ENCODE measurements at places on chromosomes 2 and 18.

DNA sequence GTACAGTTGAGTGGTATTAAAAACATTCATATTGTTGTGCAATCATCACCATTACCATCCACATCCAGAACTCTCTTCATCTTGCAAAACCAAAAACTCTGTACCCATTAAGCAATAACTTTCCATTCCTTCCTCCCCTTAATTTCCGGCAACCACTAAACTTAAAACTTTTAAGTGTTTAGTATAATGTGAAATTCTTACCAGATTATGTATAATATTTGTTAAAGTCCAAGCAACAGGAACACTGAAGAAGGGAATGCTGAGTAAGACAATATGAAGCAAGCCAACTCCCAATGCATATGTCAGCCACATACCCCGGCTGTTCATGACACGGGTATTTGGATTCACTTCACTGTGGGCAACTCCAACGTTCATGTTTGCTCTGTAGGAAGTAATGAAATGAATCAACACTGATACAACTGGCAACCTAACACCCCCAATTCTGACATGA is 1.9 kb downstream of the ORMDL1 start:
- peak; percentile 43 for DNase-seq

- DNase-seq: no peak
These were observed 2.8 kb downstream of the KCNG2 start for GRCh38 chr18:79800371-79801180.

DNA sequence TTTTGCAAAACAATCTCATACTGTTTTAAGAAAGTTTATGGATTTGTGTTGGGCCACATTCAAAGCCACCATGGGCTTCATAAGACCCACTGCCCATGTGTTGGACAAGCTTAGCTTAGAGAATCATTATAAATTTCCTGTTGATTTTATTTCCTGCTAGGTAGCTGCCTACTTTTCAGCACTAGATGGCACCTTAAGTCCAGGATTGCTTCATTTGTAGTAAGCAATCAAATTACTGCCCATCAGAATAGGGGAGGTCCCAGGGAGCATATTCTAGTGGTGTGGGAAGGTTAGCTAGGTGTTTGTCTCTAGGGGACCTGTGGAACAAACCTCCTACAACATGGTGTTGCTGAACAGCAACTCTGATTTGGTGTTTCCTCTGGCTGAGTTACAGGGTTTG is 11.0 kb upstream of the DCDC2C start:
- DNase-seq: peak; percentile 24

- no peak for DNase-seq
These were observed 111.5 kb downstream of the MEP1B start for GRCh38 chr18:32301361-32301760.

DNA sequence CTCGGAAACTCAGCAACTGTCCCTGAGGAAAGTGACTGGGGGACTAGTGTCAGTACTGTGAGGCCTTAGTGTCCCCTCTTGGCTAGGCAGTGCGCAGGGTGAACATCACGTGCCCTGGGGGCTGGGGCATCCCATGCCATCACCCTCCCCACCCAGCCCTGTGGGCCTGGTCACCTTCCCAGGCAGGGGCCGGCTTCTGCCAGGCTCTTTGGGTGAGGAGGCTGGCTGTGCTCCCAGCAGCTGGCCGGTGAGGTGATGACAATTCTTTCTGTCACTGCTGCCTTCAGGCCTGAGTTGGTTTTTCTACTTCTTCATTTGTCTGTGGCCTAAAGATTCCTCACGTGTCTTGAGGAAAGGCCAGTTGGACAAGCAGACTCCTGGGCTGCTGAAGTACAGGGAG is 180.8 kb downstream of the KLHL29 start:
- DNase-seq: no peak

GRCh38 chr2:182324665-182325064 is 102.2 kb downstream of the PDE1A start:
- no peak for DNase-seq

DNA sequence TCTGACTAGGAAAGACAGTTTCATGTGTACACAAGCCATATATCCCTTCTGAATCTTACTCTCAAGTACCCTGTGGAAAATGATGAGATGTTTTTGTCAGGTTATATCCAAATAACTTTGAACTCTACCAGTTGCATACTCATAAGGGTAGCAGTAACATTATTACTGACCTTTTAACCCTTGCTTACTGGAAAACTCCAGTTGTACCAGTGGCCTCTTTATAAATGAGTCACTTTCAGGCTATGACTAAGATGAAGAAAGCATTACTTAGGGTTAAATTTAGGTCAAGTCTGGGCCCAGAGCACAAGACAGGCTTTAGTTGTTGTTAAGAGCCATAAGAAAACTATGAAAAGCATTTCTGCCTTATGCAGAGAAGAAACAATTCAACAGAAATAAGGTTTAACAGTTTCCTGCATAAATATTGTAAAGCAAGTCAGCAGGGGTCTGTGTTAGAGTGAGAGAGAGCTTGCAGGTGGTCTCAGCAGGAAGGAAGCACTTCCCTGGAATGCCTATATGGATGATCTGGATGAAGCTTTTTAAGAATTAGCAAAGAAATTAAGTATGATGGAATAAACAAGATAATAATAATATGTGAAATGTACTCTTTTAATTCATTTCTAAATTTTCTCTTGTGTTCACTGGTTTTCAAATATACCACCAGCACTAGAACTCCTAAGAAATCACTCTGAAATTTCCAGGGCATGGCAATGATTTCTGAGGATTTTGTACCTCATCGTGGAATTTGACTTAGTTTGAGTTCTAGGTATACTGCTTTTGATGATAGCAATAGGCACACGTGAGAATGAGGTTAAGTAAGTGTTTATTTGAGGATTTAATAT is 126.6 kb downstream of the UBE2E3 start:
- peak; percentile 93 for DNase-seq
